Left lung (tissue), 14 donors: ENCODE measurements at places on chromosomes 2 and 18. TPM values are rescaled to one million over a fixed set of nuclear protein-coding genes. Genes with fewer than 3 reads are reported as not detected.

The CACNB4 gene
- polyA plus RNA-seq = 5.9 TPM

The RIT2 gene
- polyA plus RNA-seq = not detected

The CNOT9 gene
- 54.7 TPM for polyA plus RNA-seq

The PDIA6 gene
- 292 TPM for polyA plus RNA-seq

The LAMA1 gene
- 7.8 TPM for polyA plus RNA-seq

The GNLY gene
- polyA plus RNA-seq = 2.3 TPM

The TMEM198 gene
- 2.5 TPM for polyA plus RNA-seq
